Astrocyte (in vitro differentiated cells and primary cell): ENCODE measurements at places on chromosomes 6 and 20. TPM values are rescaled to one million over a fixed set of nuclear protein-coding genes. Genes with fewer than 3 reads are reported as not detected.
A peak's percentile ranks its signal among the peaks of the same experiment; 100 is the strongest.

- DNase-seq, result peak; percentile 81
Observed at GRCh38 chr6:101534386-101534785, 140.9 kb downstream of the GRIK2 start.

DNA sequence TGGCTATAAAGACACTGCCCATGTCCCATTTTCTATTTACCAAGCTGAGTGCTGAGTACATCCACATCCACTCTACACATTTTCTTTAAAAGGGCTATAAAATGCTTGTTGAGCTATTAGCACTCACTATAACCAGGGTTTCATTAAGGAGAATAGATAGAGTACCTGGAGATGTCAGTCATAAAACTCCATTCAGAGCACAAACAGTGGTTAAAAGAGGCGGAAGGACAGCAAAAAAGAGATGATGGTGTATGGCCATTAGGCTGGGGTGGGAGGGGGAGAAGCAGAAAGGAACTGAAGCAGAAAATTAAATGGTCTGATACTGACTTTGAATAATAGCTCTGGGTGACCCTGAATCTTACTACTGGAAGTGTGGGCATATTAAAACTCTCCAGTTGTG lies 609.9 kb upstream of the MAP3K7 start:
- DNase-seq, result no peak

GRCh38 chr20:2301164-2301622 lies 5.4 kb downstream of the TGM3 start:
- peak; percentile 11 for DNase-seq

- peak; percentile 52 for DNase-seq
Observed at GRCh38 chr6:158818581-158819212, 471 bp downstream of the EZR start.

GRCh38 chr6:12507636-12508035 lies 208.9 kb upstream of the PHACTR1 start:
- peak; percentile 39 for DNase-seq

GRCh38 chr6:109237077-109237985 lies 142.0 kb downstream of the CEP57L1 start:
- DNase-seq, result no peak

GRCh38 chr6:28695715-28696114 lies 170.0 kb downstream of the GPX5 start:
- peak; percentile 10 for DNase-seq

- no peak for DNase-seq
Observed at GRCh38 chr20:13002251-13002650, 6.5 kb upstream of the SPTLC3 start.

GRCh38 chr20:57783956-57784837 lies 74.4 kb upstream of the PMEPA1 start:
- DNase-seq, result no peak

GRCh38 chr6:154012852-154013251 lies 26.2 kb upstream of the OPRM1 start:
- no peak for DNase-seq

SUPT3H gene
- 11.7 and 12.4 TPM in 2 replicates for total RNA-seq

RAD21L1 gene
- total RNA-seq, result 0.34 TPM in 1 of 2 replicates, not detected in the other

DNA sequence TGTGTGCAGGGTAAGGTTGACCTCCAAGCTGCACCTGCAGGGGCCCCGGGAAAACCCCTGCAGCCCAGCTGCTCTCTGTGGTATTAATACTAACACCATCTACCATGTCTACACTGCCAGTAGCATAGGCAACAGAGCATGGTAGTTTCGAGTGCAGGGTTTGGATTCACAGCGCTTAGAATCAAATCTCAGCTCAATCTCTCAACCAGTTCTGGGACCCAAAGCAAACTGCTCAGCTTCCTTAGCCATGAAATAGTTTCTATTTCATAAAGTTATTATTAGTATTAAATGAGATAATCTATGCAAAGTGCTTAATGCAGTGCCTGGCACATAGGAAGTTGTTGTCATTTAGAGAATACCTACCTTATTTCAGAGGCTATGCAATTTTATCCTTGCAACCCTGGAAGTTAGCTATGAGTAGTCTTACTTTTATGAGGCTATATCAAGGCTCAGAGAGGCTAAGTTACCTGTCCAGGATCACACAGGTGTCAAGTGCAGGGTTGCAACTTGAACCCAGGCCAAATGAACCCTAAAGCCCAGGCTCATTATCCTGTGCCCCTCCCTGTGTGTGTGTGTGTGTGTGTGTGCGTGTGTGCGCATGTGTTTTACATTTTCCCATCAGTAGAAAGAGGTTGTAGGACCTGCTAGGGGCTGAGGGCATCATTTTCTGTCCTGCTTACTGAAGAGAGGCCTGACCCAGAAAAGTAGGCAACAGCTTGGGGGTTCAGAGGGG lies 27.6 kb upstream of the MRPS18A start:
- DNase-seq, result no peak

FAM83C gene
- not detected in 2 replicates for total RNA-seq

- DNase-seq, result peak; percentile 32
Observed at GRCh38 chr6:169215201-169215681, 38.4 kb downstream of the THBS2 start.

GRCh38 chr20:50367104-50367674 lies 143.0 kb upstream of the PTPN1 start:
- DNase-seq, result no peak

DNA sequence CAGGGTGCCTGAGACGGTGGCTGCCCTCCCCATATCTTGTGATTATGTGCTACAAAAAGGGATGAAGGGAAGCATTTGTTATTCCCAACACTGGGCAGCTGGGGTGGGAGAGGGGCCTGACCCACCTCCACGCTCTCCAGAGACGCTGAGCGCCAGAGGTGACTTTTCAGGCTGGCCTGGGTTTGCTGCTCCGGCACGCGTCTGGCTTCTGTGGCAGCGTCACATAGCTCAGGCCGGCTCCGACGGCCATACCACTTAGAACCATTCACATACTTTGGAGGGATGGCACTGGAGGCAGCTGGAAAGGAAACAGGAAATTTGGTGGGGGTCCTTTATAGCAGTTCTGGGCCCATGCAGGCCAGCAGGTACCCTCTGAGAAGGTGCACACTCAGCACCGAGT lies 72.6 kb downstream of the NINL start:
- DNase-seq, result no peak

- no peak for DNase-seq
Observed at GRCh38 chr20:36506253-36506652, 35.1 kb upstream of the MYL9 start.

GRCh38 chr20:35643045-35643444 lies 21.7 kb downstream of the CPNE1 start:
- no peak for DNase-seq

AGER gene
- 7.5 and 9.9 TPM in 2 replicates for total RNA-seq

TRAPPC3L gene
- not detected in 2 replicates for total RNA-seq

DNA sequence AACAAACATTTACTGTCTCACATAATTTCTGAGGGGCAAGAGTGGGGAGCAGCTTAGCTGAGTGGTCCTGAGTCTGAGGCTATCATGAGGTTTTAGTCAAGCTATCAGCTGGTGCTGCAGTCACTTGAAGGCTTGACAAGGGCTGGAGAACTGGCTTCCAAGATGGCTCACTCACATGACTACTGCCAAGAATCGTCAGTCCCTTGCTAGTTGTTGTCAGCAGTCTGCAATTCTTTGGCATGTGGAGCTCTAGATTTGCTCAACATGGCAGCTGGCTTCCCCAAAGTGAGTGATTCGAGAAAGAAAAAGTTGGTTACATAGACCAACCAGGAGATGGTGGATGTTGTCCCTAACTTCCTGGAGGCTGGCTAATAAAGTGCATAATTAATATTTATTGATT lies 2.8 kb upstream of the LRRC1 start:
- no peak for DNase-seq

PPP1R10 gene
- 64.6 and 69.1 TPM in 2 replicates for total RNA-seq

GRCh38 chr6:165308926-165309731 lies at the start of gene C6orf118:
Gene C6orf118 (minus strand): TSS chr6:165309605. CDS start chr6:165309586, 19 bp downstream.
- peak; percentile 65 for DNase-seq

MYL9 gene
- total RNA-seq, result 1,166 and 1,247 TPM in 2 replicates

DNA sequence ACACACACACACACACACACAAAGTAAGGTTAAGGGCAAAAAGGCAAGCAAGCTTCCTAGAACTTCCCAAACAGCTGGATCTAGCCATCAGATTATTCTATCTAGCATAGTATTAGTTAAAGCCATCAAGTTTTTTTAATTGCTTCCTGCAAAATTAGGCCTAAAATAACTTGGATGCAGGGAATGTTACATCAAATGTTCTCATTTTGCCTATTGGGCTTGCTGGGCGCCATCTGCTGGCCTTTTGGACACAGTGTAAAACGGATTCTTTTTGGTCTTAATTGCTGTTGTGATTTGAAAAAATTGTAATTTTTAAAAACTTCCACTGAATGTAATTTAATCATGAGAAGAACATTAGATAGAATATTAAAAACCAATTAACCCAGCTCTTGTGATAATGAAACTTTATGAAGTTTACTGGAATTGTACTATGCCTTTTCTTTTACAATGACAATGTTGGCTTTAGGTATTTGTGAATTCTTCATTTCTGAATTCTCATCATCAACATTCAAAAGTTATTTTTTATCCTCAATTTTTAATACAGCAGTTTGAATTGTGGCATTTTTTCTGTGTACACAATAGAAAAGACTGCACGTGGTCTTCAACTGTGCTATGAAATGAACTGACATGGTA lies 6.8 kb downstream of the MKKS start:
- peak; percentile 51 for DNase-seq

- no peak for DNase-seq
Observed at GRCh38 chr20:8930726-8931125, 138.2 kb upstream of the PLCB4 start.

DNA sequence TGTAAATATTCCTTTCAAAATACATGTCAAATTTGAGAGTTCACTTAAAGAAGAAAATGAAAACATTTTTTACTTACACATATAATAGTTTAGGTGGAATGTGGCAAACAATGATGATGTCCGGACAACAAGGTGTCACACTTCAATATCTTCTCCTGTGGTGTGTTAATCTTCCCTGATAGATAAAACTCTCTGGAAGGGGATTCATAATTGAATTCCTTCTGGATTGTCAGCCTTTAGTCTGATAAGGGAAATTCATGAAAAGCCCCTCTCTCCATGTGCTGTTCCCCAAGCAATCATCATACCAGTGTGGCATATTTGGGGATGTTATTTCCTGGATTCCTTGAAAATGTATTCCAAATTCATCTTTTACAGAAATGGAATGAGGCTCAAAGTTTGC lies 971 bp upstream of the SERINC3 start:
- no peak for DNase-seq

ULBP3 gene
- total RNA-seq, result 14.7 and 17.4 TPM in 2 replicates

GRCh38 chr6:43186019-43186418 lies 4.0 kb downstream of the CUL9 start:
- DNase-seq, result no peak

DNA sequence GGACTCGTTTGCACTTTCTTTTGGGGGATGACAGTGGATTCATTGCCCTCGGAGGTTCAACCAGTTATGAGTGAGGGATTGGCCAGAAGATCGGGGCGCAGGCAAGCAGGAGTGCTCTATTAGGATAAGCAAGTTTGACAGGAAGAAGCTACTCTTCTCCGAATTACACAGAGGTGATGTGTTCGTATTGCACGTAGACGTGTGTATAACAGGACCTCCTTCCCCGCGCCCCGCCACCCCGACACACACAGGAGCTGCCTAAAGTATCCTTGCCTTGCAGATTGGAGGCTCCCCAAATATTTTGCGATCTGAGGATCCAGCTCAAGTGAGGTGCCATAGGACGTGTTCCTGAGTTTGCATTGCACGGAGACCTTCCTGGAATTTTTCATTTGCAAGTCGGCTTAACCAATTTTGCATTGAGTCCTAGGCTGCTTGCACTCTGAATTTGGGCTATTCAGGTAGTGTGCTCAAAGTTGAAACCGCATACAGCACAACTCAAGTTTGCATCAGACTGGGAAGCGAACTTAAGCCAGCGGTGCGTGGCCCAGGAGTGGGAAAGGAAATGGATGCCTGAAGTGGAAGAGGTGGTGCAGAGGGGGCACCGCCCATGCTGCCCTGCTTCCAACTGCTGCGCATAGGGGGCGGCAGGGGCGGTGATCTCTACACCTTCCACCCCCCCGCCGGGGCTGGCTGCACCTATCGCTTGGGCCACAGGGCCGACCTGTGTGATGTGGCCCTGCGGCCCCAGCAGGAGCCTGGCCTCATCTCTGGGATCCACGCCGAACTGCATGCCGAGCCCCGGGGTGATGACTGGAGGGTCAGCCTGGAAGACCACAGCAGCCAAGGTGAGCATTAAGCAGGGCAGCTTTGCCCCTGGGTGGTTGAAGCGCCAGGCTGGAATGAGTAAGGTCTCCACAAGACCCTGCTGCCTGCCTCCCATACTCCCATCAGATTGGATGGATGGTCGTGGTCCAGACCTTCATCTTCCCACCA lies 770 bp downstream of the TCF19 start:
- peak; percentile 10 for DNase-seq

CLVS2 gene
- total RNA-seq, result not detected in 2 replicates

PRRT1 gene
- 0.45 and 0.67 TPM in 2 replicates for total RNA-seq

OR2B6 gene
- not detected in 2 replicates for total RNA-seq

GRCh38 chr20:3898639-3899038 lies 9.5 kb downstream of the PANK2 start:
- no peak for DNase-seq

GRCh38 chr6:132526461-132526860 lies 11.6 kb upstream of the TAAR9 start:
- DNase-seq, result no peak

GRCh38 chr20:51400051-51400926 lies 142.2 kb downstream of the NFATC2 start:
- no peak for DNase-seq

DNA sequence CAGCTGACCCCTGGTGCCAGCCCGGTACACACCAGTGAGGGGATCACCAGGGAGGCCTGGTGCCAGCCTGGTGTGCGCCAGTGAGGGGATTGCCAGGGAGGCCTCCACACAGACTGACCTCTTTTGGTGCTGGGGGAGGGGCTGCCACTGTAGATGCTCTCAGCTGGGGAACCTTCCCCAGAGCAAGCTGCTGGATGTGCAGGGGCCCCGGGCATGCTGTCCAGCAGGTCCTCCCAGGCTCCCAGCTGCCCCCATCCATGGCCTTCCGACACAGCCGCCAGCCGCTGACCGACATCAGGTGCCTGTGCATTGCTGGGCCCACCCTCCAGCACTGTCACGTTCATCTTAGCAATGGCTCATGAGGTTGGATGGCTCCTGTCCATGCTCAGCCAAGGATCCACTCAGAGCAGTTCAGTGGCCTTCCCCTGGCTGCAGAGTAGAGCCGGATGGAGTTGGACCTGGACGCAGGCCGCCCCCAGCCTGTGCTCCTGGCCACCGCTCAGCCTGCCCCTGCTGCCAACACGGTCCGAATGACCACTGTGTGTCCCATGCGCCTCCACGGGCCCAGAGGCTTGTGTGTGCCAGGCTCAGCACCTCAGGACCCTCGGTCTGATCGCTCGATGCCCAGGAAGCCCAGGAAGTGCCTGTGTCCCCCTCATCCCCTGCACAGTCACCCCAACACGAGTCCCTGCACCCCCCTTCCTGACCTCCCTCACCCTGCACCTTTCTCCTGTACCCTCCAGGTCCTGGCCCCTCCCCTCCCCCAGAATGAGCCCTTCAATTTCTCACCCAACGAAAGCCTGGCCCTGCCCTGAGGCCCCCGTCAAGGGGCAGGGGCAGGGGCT lies 95.7 kb downstream of the YTHDF1 start:
- no peak for DNase-seq

SNAP91 gene
- 0.24 and 0.27 TPM in 2 replicates for total RNA-seq

- no peak for DNase-seq
Observed at GRCh38 chr6:41568202-41568584, 22.0 kb downstream of the FOXP4 start.

GRCh38 chr20:50372770-50373088 lies 137.5 kb upstream of the PTPN1 start:
- DNase-seq, result peak; percentile 7

SS18L1 gene
- 13.2 and 16.3 TPM in 2 replicates for total RNA-seq
